ENCODE measurements at places on chromosomes 7 and 10.

DNA sequence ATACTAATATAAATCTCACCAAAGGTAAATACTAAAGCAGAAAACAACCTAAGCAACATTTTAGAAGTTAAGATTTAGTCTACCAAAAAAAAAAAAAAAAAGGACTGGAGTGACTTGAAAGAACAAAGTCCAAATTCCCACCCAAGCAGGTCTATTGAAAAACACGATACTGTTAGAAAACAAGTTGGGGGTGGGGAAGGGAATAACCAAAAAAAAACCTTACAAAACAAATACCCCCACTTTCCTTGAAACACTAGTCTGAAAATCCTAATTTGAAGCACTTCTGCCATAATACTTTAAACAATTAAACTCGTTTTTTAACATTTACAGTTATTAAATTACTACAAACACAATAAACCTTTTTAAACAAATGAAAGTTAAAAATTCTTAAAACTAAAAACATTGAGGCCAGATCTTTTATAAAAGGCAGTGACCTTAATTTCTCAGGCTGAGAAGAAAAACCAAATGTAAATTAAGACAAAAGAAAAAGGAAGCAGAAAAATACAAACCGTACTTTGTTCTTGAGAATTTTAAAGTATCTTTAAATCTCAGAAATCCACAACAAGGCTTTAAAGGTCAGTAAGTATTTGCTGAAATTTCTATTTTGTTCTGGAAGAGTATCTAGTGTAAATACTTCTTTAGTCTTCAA, 135.1 kb downstream of the NRBF2 start:
- DNase-seq, result peak; percentile 59

- no peak for DNase-seq
Measured at GRCh38 chr10:62755662-62756653, 48.6 kb upstream of the ADO start.

DNA sequence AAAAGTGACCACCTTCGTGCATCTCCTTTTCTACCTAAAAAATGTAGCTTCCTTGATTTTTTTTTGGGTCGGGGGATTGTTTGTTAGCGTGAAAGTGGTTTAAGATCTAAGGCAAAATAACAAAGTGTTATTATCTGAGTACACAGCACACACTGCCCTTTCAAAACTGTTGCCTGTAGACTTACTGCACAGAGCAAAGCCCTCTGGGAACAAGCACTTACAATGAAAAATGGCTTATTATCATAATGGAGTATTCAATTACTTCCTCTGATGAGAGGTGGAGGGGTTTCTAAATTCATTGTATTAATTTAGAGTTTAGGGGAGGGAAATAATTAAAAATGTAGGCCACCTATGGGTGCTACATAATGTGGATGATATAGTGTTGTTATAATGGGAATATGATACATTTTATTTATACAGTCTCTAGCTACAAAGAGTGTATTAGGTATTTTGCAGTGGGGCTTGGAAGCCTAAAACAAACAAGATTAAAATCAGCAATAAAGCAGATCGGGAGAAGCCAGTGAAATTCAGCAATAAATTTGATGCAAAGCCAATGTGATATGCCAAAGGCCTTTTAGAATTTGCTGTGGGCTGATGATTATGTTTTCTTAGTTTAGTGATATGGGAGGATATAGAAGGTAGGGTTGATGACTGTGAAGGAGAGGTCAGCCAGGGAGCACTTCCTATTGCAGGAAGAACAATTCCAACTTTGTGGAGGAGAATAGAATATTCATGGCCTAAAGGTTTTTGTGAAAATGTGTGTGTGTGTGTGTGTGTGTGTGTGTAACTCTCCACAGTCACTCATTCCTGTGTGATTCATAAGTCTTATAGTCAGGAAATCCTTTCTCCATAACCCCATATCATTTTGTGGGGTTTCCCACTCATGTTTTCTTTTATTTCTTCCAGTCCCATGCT, 17.7 kb upstream of the EXOC4 start:
- DNase-seq, result peak; percentile 27

- DNase-seq, result no peak
Measured at GRCh38 chr10:48493083-48493871, 111.6 kb downstream of the ARHGAP22 start.

- no peak for DNase-seq
Measured at GRCh38 chr10:43953672-43954071, 305.0 kb upstream of the ZNF32 start.

- DNase-seq, result no peak
Measured at GRCh38 chr7:120973849-120974248, 14.7 kb upstream of the CPED1 start.

DNA sequence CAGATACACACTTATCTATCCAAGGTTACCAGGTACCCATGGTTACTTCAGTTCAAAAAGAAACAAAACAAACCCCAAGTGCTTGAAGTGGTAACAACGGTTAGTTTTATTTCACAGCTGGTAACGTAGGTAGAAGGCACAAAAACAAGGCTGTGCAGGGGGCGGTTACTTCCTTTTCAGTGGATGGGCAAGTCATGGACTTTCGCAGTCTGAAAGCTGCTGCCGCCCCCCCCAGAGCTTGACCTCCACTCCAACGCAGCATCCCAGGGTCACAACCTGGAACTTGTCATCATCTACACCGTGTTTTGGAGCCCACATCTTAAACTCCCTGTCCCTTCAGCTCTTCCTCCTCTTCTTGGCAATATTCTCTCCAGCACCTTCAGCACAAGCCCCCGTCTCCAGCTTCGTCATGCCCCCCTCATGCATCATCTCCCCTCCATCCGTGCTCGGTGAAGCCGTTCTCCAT, 181.2 kb upstream of the ITGB1 start:
- DNase-seq, result no peak

DNA sequence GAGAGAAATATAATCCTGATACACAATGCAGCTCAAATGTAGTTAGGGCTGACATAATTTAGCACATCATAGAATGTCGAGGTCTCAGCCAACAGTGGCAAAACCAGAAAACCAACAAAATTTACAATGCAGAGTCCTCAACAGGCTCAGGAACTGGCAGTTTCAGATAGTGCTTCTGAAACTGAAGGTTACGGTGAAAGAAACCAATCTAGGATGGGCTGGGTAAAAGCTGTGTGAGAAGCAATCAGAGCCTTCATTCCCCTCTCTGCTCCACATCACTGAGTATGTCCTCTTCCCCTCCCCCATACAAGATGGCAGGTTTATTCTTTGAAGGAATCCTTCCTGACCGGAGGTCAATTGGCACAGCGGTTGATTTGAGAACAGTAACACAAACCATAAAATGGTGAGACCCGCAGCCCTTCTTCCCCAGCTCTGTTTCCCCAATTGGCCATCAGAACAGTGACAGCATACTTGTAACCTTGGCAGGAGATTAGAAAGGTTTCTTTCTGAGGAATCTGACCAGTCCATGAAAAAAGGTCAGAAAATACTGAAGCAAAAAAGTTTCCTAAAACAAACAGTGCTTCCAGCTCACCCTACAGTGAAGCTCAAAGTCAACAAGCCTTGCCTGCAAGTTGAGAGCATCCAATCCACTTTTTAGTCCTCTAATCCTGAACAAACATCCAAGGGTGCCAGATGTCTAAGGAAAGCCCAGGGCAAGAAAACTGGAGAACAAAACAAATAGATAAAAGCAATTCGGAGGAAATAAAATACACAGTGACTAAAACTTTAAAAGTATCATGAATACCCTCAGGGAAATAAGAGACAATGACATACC, 53.9 kb upstream of the IL6 start:
- no peak for DNase-seq

DNA sequence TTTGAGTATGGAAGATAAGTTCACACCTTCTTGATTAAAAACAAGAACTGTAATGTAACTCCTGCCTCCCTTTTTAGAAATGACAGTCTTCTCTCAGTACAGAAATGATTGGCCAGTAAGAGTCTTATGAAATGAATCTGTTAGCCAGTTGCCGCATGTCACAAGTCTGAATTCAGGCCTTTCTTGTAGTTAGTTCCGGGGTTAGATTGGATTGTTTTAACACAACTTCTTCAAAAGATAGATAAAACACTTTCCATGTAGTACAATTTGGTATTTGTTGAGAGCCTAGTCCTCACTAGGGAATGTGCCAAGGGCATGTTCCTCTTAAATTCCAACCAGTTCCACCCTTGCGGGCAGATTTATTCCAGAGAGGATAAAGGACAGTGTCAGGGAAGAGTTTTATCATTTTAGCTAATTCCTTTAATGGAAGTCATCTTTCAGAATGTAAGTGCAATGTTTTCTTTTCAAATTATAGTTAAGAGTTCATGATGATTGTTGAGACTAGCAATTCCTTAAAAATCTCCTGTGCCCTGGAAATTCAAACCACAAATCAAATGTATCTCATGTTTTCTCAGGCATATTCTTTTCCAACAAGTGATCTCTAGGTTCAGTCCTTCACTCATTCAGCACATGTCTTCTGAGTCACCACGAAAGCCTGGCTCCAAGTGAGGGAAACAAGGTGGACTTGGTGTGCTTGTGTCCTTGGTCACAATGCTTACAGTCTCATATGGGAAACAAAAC, 4.1 kb downstream of the FHIP2A start:
- DNase-seq, result no peak

DNA sequence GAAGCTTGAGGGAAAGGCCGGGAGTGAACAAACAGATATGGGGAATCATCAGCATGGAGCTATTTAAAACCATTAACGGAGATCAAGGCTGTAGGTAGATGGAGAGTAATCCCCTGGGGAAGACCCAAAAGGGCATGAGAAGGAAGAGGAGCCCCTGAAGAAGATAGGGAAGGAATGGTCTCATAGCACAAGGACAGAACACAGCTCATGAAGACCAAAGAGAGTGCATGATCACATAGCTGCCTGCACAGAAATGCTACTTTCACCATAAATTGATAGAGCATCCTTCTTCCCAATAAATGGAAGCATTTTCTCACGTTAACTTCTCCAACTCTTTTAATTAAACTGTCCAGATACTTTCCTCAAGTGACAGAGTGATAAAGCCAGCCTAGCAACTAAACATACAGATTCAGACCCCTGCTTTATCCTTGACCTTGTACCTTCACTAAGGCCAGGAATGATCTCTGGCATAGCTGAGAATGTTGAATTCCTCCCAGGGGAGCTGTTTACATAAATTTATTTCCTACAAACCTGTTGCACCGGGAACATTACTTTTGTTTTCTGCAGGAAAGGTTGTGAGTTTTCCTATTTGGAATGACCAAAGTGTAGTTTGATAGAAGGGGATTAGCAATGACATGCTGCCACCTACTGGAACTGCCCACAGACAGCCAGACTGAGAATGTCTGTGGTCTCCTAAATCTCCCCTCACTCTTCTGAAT, 110.8 kb upstream of the LRGUK start:
- peak; percentile 52 for DNase-seq

- no peak for DNase-seq
Measured at GRCh38 chr10:77180794-77181193, 456.8 kb downstream of the KCNMA1 start.

- no peak for DNase-seq
Measured at GRCh38 chr10:62662486-62662885, 142.0 kb upstream of the ADO start.

DNA sequence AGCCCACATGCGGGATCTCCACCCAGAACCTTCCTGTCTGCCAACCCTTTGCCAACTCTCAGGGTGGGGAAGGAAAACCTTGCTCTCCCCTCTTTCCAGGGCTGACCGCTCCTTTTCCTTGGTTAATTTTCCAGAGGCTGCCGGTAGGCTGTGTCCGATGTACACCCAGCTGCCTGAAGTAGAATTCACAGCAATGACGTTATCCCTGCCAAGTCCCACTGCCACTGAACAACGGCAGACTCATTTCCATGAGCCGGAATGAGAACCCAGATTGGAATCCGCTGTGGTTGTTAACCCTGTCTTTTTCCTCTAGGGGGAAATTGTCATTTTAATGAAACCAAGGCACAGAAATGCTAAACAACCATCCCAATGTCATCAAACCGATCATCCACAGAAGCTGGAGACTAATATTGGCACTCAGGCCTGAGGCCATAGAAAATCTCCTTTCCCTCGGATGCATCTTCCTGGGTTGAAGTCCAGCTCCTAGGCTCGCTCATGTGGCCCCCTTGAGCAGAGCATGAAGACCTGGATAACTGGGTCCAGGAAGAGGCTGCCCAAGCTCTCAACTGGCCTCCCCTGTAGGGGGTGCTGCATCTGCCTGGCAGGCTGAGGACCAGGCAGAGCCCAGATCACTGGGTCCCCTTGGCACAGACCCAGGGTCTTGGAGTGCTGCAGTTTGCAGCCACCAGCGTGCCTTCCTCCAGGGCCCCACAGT, 30.4 kb downstream of the KLRG2 start:
- no peak for DNase-seq

DNA sequence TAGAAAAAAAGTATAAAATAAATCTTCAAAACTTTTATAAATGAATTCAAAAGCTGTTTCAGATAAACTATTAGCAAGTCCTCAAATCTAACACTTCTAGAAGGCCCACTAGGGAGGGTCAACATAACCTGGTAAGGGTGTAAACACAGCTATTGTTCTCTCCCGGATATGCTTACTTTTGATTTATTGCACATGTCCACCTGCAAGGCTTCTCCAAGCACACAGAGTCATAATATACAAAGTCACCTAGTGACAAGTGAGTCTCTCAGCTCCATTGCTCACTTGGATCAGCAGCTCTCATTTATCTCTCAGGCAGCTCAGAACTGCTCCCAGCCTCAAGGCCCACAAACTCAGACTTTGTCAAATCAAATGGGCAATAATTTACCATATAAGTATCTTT, 44.0 kb upstream of the COL1A2 start:
- DNase-seq, result no peak

DNA sequence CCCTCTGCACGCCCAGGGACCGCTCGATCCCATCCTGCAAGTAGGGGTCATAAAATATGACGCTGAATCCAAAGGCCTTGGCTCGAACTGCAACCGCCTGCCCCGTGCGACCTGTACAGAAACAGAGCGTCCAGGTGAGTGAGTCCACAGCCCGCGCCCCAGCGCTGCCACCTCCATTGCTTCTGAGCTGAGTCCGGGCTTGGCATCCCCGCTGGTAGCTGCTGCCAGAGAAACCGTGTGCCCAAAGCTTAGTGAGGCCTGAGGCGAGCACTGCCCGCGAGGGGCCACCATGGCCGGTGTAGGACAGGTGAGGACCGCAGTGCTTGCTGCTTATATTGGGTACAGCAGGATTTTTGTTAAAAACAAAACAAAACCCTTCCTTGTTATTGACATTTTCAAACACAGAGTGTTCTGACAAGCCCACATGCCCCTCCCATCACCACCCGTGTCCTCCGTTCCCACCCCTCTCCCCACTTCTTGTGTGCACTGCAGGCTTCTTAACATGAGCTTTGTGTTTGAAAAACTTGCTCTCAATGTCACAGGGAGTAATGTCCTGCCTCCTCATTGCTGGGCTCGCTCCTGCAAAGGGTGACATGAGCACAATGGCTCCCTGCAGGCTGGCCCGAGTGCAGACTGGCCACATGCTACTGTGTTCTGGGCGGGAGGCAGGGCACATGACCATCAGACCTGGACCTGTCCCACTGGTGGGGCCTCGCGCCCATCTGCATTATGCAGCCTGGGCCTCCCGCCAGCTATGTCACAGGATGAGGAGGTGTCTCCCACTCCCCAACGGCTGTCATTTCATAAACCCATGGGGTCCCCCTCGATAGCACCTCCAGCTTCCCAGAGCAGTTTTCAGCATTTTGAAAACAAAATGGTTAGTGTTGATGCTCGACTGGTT, 52.9 kb downstream of the ZRANB1 start:
- no peak for DNase-seq
